ENCODE measurements at places on chromosomes 12 and 14.

GRCh38 chr12:21615431-21615830 lies 10.8 kb upstream of the GYS2 start:
- no peak for DNase-seq

DNA sequence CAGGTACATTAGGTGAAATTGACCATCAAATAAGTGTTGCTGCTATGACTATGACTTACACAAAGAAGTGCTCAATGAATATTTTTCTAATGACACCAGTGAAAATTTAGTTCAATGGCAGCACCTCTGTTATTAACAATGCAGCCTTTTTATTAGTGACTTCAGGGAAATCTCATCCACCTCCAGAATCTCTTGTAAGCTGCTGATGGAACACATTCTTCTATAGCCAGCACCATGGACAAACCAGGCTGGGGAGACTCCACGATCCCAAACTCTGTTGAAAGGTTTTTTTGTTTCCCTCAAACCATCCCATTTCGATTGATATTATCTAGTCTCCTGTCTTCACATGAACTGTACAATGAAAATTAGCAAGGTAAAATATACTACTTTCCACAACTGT lies 265.9 kb downstream of the ITPR2 start:
- DNase-seq = no peak

DNA sequence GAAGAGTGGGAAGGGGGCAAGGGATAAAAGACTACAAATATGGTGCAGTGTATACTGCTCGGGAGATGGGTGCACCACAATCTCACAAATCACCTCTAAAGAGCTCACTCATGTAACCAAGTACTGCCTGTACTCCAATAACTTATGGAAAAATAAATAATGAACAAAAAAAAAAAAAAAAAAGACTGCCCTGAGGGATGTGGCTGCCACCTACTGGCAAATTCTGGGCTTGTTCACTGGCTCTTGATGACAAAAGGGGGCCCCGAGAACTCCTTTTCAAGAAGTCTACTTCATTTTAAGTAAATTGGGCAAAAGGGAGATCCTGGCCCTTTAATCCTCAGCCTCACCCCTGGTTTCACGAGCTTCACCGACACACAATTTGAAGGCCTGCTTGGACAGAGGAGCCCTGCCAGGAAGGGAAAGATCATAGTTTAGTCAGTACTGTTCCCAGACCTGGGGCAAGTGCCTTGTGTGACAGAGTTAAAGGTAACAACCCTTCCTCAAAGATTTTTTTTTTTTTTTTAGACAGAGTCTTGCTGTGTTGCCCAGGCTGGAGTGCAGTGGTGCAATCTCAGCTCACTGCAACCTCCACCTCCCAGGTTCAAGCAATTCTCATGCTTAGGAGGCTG lies 26.1 kb upstream of the STAC3 start:
- no peak for DNase-seq

GRCh38 chr14:100712490-100712889 lies 14.2 kb upstream of the DLK1 start:
- peak; percentile 42 for DNase-seq

- no peak for DNase-seq
These were observed 146.2 kb downstream of the TPH2 start for GRCh38 chr12:72084880-72085279.

All from NCI-H1105 treated with DMSO at 0.1 percent for 48 hours (cell line).